HT1080 (cell line): ENCODE measurements at places on chromosomes 1 and 21.

GRCh38 chr1:39654291-39654690 is 14.8 kb upstream of the HEYL start:
- DNase-seq = no peak

- DNase-seq = peak; percentile 37
Observed at GRCh38 chr1:99481391-99481996, 164.4 kb upstream of the PALMD start.

- peak; percentile 83 for DNase-seq
Observed at GRCh38 chr1:232669981-232670747, 40.2 kb upstream of the SIPA1L2 start.

- DNase-seq = no peak
Observed at GRCh38 chr1:33273406-33273805, 17.1 kb downstream of the ZNF362 start.

DNA sequence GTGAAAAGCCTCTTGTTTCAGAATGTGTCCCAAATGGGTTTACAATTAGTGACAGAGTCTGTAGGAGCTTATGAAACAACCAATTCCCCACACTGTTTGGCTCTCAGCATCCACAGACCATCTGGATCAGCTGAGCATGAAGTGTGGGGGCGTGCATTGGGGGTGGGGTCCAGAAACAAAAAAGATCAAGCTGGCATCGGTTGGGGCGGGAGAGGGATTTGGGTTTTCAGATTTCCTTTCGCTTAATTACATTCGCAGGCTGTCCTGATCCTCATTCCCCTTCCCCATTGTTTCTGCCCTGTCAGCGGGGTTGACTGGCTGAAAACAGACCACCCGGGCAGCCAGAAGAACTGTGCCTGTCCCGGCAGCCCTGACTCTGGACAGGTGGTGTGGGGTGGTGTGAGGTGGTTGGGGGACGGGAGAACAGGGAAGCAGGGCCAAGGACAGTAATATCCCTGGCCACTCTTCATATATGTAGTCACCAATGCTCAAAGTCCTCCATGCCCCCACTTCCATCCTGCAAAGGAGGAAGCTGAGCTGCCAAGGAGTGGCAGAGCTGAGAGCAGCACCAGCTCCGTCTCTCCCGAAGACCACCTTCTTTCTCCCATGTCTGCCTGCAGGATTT is 92.0 kb downstream of the IER5 start:
- DNase-seq = no peak

- DNase-seq = peak; percentile 51
Observed at GRCh38 chr21:25170681-25171080, 436.6 kb downstream of the MRPL39 start.
